ENCODE measurements at places on chromosomes 6 and 20.

DNA sequence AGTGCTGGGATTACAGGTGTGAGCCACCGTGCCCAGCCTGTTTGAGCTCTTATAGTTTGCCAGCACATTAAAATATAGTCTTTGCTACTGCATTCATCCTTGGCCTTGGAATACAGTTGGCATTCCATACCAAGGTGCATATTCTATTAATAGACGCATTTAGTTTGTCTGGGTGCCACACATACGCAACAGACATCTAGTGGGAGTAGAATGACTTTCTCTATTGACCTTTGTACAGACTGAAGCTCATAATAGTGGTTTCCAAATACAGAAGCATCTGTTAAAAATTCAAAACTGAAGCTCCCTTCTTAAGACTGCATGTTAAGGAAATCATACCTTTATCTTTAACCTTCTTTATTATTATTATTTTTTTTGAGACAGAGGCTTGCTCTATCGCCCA is 46.7 kb upstream of the FNDC1 start:
- DNase-seq, result no peak

DNA sequence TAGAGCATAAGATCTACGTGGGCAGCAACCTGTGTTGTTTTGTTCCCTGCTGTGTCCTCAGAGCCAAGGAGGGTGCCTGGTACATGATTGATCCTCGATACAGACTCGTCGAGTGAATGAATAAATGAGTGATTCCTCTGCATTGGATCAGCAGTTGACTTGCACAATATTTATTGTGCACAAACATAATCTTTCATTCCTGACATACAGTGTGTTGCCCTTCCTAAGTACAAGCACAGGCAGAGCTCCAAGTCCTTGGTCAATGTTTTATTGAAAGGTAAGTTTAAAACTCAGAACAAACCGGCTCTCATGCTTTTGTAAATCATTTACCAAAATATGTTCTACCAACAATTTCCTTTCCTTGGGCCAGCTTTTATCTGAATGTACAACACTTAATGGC is 57.4 kb downstream of the STMND1 start:
- DNase-seq, result no peak

GRCh38 chr6:154252678-154253077 is 103.9 kb downstream of the IPCEF1 start:
- no peak for DNase-seq

DNA sequence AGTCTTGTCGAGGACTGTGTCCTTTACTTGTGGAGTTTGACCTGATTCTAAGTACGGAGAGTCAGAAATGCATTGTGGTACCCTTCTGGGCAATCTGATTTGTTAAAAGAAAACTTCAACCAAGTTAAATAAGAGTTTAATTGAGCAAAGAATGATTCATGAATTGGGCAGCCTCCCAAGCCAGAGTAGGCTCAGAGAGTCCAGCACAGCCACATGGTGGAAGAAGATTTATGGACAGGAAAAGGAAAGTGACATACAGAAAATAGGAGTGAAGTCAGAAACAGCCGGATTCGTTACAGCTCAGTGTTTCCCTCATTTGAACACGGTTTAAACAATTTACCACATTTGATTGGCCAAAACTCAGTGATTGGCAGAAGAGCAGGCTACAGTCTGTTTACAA is 329.2 kb downstream of the DHX35 start:
- no peak for DNase-seq

DNA sequence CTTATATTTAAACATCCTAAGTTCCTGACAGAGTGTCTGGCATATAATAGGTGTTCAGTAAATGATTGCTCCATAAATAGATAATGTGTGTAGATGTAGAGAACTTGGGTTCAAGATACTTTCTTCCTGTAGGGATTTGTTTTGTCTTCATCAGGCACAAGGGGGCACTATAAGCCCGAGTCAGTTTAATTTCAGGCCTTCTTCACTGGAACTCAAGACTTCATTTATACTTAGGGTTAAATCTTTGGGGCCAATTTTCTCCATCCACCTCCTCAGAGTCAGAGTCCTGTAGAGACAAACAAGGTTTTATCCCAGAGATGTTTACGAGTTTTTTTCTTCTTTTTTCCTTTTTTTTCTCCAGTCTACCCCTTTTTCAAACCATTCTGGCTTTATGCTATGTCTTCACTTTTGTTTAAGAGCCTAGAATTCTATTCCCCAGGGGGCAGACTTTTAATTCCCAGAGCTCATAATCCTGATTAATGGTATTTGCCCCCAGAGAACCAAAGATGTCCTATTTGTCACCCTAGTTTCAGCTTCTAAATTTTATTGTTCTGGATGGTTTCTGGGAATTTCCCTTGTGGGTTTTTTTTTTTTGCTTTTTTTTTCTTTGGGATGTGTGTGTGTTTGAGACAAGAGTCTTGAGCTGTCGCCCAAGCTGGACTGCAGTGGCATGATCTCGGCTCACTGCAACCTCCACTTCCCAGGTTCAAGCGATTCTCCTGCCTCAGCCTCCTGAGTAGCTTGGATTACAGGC is 88.4 kb downstream of the HFE start:
- DNase-seq, result no peak

- no peak for DNase-seq
Observed at GRCh38 chr6:28747631-28748157, 176.1 kb downstream of the TRIM27 start.

DNA sequence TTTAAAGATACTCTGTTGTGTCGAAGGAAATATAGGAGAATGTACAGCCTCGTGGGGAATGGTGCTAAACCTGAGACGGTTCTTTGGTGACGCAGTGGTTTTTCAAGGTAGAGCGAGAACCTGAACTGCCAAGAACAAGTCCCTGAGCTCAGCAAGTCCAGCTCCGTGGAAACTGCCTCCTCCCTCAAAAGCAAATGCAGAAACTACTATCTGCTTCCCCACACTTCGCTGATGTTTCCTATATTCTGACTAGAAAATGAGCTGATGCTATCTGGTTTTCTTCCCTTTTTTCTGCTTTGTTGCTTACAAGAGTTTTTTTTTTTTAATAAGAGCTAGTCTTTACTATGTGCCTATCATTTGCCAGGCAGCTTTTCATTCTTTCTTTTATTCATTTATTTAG is 85.3 kb upstream of the LY86 start:
- DNase-seq, result no peak

- DNase-seq, result no peak
Observed at GRCh38 chr20:64106981-64107735, at the start of gene NPBWR2. TSS of gene NPBWR2 (minus strand) at chr20:64107565. CDS start at chr20:64106831, 734 bp downstream.

DNA sequence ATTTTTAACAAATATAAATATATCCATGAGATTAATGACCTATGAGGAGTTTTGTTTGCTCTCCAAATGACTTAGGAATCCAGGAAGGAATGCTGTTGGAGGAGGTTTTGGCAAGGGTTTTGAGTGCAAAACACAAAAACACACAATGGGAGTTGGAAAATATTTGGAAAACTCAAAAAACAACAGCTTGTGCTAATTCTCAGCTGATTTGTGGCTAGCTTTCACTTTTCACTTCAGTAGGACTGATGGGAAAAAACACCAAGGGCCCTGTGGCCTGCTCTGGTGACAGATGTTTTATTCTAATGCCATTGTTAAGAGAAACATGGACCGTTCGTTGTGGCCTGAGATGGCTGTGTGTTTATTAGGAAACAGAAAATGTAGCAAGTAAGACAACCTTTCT is 113.9 kb downstream of the ALDH8A1 start:
- no peak for DNase-seq

- DNase-seq, result no peak
Observed at GRCh38 chr6:105553171-105553570, 150.3 kb upstream of the PREP start.

DNA sequence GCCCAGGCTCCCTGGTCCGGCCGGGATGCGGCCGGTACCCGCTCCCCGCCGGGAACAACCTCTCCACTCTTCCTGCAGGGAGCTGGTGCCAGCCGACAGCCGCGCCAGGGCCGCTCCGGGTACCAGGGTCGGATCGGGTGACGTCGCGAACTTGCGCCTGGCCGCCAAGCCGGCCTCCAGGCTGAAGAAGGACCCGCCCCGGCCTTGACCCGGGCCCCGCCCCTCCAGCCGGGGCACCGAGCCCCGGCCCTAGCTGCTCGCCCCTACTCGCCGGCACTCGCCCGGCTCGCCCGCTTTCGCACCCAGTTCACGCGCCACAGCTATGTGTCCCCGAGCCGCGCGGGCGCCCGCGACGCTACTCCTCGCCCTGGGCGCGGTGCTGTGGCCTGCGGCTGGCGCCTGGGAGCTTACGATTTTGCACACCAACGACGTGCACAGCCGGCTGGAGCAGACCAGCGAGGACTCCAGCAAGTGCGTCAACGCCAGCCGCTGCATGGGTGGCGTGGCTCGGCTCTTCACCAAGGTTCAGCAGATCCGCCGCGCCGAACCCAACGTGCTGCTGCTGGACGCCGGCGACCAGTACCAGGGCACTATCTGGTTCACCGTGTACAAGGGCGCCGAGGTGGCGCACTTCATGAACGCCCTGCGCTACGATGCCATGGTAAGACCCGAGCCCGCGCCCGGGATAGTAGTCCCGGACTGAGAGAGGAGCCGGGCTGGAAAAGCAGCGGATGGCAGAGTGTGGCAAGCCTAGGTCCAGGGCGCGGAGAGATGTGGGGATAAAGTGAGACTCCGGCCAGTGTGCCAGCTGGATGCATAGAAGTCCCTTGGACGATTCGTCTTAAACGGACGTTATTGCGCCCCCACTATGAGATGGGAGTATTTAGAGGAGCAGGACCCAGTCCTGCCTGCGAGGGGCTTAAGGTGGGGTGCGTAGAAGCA is at the start of gene NT5E:
Gene NT5E, plus strand, starts transcription at position 266 of the 942 bp plus-strand sequence. Its CDS starts 57 bp downstream, at position 323.
- peak; percentile 61 for DNase-seq

DNA sequence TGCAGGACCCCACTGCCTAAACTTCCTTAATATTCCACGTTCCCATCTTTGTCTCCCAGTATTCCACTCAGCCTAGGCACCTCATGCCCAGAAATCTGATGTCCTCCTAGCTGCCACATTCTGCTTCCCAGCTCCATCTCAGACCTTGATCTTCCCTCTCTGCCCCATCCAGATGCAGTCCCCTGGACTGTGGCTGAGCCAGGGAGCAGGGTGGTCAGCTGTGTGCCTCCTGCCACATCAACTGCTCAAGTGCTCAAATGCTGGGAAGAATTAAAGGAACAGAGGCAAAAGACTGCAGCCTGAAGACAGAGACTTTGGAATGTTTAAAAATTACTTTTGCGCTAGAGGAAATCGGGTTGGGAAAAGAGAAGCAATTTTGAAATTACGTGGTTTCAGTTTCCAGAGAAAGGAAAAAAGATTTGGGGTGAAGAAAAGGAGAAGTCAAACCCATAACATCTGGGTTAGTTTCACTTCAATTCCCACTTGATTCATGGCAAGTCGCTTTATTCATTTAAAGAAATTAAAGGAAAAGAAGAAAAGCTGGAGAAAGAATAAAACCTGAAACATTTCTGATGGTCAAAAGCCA is 704.8 kb downstream of the PTPRT start:
- no peak for DNase-seq

DNA sequence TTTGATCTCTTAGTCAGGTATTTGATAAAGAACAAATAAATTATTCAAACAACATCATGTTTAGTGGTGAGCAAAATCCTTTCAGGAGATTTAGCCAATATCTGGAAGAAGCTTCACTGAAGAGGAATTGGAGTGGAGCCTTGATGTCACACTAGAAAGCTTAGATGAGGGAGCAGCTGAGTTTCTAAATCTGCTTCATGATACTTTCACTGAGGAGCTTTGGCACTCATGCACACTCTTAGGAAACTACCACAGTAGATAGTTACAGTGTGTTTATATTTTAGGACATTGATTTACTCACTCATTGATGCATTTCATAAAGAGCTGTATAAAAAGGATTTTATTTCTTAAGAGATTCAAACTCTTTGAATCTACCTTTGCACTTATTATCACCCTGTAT is 366.2 kb upstream of the BTBD3 start:
- DNase-seq, result no peak

DNA sequence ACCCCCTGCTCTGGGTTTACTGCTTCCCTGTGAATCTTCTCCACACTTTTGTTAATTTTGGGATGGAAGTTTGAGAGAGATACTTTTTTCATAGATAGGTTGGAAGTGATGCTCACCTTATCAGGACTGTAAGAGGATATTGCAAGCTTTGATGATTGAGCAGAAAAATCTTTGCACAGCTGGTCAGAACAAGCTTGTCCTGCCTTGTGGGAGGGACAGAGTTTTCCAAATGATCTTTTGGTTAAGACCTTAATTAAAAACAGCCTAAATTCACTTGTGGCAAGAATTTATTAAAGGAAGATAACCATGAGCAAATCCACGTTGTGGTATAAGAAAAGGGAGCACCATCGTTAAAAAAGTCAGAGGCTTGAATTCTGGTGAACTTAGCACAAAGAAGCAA is 32.2 kb downstream of the E2F3 start:
- no peak for DNase-seq

- no peak for DNase-seq
Observed at GRCh38 chr6:115830895-115831294, 229.8 kb downstream of the FRK start.

DNA sequence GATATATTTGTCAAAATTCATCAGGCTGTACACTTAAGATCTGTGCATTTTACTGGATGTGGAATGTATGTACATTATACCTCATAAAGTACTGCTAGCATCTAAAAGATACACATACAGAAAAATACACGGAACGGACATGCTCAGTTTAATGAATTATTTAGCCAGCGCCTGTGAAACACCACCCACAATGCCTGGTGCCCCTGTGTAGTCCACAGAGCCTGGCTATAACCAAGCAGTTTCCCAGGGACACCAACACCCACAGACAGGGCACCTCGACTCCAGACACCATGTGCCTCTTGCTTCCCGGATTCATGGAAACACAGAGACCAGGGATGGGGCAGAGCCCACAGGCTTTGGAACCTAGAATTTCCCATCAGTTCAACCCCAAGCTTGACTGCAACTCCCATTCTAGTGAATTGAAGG is 17.4 kb upstream of the ARMC12 start:
- DNase-seq, result no peak

- DNase-seq, result no peak
Observed at GRCh38 chr6:4946521-4946920, 57.3 kb downstream of the RPP40 start.

GRCh38 chr20:21371193-21371592 is 26.1 kb downstream of the NKX2-4 start:
- no peak for DNase-seq

DNA sequence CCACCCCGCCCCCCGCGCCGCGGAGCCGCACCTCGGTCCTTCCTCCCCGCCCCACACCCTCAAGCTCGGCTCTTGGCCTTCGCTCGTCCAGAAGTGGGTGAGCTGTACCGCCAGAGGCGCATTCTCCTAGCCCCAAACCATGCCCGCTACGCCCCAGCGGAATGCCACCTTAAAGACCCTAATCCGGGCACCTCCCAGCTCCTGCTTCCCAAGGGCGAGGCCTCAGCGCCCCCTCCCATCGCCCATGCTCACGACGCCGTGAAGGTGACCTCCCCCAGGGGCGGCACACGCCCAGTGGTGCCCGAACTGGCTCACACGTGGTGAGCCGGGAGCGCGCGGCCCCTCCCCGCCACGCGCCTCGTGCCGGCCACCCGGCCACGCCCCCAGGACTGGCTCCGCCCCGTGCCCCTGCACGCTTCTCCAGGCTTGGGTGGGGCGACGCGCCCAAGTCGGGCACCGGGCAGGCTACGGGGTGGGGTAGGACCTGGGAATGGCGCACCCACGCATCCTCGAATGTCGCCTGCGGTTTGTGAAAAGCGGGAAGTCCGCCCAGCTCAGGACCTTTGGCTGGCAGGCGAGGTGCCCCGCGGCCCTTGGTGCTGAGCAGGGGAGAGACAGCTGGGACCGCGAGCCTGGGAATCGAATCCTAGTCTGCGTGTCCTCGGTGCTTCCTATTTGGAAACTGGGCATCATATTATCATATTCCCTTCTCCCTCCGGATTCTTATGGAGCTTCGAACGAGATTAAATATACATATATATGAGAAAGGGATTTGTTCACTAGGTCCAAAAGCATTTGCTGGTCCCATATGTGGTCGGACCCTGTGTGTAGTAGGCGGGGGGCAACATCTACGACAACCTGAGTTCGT is 941 bp upstream of the SOX12 start:
- peak; percentile 89 for DNase-seq

Measured in GM19239 (cell line).